ENCODE measurements at places on chromosomes 1 and 21.
A peak's percentile ranks its signal among the peaks of the same experiment; 100 is the strongest.

DNA sequence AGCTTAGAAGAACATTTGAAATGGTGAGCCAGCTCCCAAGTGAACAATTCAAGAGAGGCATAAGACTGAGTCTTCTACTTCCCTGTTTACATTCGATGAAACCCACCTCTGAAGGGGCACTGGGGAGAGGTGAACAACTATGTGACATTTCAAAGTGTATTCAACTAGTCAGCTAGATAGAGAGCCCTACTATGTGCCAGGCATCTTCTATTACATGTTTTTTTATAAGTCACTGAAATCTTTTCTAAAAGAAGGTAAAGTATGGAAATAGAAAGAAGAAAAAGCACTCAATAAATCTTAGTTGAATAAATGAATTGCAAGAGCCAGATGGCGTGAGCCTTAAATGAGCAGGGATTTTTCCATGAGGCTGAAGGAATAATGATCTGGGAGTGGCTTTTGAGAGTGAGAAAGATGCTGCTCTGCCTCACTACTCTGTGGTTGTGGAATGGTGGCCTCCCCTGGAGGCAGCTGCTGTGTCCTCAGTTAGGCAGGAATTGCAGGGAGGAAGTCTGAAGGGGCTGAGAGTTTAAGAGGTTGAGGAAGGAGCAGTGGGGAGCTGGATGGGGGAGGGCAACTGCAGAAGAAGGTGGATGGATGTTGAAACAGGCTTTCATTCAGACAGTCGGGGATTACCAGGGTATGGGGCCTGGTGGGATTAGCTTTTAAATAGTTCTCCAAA lies 10.4 kb upstream of the PTPRF start:
- no peak for DNase-seq

GRCh38 chr1:2925291-2925690 lies 96.0 kb upstream of the ACTRT2 start:
- no peak for DNase-seq

DNA sequence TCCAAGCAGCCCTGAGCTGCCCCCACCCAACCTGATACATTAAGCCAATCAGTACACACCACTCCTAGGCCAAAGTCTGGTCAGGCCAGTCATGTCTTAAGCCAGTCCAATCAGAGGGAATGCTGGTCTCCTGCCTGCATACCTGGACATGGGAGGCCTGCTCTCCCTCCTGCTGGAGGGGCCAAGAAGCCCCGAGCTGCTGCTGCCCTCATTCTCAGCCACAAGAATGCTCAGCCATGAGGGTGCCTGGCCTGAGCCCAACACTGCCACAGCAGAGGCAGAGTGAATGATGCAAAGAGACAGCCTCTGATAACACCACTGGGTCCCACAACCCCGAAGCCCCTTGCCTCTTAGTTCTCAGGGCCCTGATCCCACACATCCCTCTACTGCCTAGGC lies 23.0 kb downstream of the CHD5 start:
- no peak for DNase-seq

- peak; percentile 34 for DNase-seq
Measured at GRCh38 chr1:15848143-15848928, 829 bp downstream of the SPEN start.

- DNase-seq: no peak
Measured at GRCh38 chr21:38258521-38259485, 2.0 kb downstream of the KCNJ15 start.

DNA sequence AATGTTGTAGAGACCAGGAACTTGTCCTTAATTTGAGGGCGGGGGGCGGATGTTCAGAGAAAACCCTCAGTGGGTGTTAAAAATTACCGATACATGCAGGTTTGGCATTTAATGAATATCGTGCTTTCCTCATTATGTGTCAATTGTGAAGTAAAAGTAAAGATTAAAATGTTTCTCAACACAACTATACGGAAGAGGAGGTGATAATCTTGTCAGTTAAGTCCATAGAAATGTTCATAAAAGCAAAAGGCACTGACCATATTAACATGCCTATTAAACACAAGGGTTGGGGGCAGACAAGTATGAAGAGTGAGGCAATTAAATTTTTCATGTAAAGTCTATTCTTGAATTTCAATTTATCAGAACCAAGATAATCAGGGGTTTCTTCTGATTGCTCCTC lies 1.3 kb downstream of the BRINP3 start:
- DNase-seq: no peak

GRCh38 chr21:41009398-41010100 lies 158.4 kb upstream of the BACE2 start:
- no peak for DNase-seq

DNA sequence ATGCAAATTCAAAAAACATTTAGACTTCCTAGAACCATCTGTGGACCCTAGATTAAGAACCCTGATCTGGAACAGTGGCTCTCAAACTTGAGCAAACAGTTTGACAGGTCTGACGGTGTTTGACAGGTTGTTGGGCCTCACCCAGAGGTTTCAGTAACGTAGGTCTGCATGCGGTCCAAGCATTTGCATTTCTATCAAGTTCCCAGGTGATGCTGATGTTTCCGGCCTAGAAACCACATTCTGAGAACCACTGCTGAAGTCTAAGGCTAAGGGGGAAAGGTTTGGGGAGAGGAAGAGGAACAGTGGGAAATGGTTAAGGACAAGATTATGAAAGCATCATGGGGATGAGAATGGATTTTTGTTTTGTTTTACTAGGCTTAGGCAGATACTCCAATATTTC lies 48.6 kb downstream of the MDM4 start:
- DNase-seq: no peak

GRCh38 chr1:6408023-6408422 lies 11.7 kb downstream of the HES2 start:
- DNase-seq: no peak

- no peak for DNase-seq
Measured at GRCh38 chr1:182338806-182339370, 52.7 kb downstream of the GLUL start.

GRCh38 chr1:62327360-62328055 lies 8.3 kb upstream of the KANK4 start:
- no peak for DNase-seq

DNA sequence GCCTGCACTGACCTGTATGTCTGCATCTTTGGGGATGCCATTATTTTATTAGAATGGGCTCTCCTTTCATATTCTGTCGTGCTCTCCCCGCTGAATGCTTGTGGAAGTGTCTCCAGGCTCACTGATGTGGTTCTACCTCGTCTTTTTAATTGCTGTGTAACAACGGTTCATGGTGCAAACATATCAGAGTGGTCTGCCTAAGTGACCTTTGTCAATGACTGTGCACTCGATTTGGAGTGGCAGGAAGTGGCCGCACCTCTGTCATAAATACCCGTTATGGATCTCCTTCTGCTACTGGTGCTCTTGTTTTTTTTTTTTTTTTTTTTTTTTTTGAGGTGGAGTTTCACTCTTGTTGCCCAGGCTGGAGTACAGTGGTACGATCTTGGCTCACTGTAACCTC lies 38.3 kb downstream of the SPSB1 start:
- no peak for DNase-seq

DNA sequence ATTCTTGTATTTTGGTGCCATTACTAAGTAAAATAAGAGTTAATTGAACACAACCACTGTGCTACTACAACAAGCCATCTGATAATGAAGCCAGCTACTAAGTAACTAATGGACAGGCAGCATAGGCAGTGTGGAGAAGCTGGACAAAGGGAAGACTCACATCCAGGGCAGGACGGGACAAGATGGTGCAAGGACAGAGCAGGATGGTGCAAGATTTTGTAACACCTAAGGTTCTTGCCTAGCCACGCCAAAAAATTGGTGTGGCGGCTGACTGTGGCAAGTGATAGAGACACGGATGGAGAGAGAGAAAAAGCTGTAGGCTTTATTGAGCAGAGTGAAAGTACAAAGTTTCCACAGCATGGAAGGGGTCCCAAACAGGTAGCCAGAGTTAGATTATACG lies 114.0 kb upstream of the VANGL1 start:
- DNase-seq: no peak

DNA sequence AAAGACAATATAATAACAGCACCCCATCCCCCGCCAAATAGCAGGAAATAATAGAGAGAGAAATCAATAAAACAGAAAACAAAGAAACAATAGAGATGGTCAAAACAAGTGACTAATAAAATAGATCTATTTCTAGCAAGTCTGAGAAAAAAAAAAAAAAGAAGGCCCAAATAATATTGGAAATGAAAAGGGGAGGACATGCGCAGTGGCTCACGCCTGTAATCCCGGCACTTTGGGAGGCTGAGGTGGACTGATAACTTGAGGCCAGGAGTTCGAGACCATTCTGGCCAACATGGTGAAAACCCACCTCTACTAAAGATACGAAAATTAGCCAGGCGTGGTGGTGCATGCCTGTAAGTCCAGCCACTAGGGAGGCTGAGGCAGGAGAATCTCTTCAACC lies 18.5 kb upstream of the HCRTR1 start:
- DNase-seq: no peak

GRCh38 chr1:47333922-47334764 lies 553 bp downstream of the CMPK1 start:
- DNase-seq: peak; percentile 64

GRCh38 chr1:15856888-15857287 lies 9.4 kb downstream of the SPEN start:
- no peak for DNase-seq

GRCh38 chr1:942411-942821 lies 16.6 kb downstream of the NOC2L start:
- no peak for DNase-seq

DNA sequence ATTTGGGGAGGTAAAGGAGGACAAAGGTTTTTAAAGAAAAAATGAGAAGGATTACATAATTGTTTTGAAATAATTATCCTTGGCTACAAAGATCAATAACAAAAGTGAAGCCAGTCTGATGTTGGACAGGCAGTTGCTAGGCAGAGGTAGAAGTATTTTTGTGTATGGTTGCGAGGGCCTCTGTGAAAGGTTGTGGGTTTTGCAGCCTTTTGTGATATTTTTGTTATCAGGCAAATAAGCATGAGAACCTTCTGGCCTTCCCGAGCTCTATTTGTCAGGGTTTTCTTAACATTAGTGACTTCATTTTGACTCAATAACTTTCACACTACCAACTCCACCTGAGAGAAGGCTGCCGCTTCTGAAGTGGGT lies 39.2 kb downstream of the CAPN9 start:
- no peak for DNase-seq
